ENCODE measurements at places on chromosomes 2 and 18.

DNA sequence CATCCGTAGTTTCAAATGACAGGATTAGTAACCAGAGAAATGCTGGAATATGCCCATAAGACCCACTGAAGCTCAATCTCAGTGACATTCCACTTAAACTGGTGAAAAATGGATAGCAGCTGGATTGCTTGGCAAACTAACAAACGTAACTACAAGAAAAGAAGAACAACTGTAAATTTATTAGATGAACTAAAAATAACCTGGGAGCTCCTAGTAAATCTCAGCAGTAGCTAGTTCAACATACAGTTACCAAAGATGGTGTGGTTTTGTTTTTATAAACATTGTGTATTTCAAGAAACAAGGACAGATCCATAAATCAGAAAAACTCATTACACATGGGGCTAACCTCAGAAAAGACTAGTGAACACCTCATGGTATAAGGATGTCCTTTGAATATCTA, 531.9 kb downstream of the XIRP2 start:
- DNase-seq = no peak

DNA sequence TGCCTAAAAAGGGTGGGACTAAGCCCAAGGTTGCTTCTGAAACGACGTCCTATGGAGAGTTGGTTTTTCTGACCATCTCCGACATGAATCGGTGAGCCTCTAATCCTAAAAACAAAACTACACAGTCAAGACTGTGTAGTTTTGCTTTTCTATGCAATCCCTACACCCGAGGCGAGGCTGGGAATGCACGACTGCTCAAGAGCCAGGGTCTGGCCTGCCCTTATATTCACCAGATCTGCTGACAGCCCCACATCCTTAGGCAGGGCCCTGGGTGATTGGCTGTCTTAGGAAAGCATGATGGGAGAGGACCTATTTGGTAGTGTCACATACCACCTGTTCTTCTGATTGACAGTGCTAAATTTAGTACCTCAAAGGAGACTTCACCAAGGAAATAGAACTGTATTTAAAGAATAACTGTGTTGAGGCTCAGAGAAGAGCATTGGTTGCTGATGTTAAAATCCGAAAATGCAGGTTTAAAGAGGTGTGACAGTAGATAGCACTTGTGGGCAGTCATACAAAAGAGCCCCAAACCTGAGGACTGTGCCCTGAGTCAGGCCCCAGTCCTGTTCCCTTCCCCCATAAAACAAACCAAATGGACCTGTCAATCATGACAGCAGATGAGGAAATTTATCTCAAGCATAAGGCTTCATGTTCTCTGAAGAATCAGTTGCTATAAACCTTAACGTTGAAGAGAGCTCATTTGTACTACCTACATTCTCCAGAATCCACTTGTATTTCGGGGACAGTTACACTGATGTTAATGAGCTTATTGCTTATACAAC, at the start of gene TTN:
Gene TTN (minus strand): TSS at position 197 of the 782 bp plus-strand sequence. CDS start 2,781 bp downstream, outside the sequence.
- DNase-seq = no peak

DNA sequence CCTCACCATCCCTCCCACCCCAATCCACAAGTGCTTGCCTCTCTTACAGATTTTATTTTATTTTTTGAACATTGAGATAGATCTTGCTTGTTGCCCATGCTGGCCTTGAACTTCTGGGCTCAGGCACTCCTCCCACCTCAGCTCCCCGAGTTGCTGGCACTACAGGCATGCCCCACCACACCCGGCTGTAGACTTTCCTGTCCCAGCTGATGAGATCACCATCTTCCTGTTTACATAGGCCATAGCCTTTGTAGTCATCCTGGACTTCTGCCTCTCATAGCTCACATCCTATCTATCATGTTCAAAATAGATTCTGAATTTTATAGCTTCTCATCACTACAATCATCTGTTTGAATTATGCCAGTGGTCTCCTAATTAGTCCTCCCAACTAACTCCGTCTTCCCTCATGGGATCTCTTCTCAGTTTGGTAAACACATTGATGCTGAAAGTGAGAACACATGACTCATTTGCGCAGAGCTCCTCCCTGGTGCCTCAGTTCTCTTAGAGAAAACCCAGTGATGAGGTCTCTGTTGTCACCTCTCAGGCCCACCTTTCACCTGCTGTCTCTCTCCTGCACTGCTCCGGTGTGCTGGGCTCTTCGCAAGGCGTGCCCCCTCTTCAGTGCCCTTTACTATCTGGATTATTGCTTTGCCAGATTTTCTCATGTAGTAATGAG, 243.0 kb downstream of the ZNF407 start:
- DNase-seq = no peak

- no peak for DNase-seq
Measured at GRCh38 chr2:119473621-119474370, 42.1 kb downstream of the TMEM37 start.

GRCh38 chr2:25252291-25253152, 84.1 kb upstream of the POMC start:
- no peak for DNase-seq

DNA sequence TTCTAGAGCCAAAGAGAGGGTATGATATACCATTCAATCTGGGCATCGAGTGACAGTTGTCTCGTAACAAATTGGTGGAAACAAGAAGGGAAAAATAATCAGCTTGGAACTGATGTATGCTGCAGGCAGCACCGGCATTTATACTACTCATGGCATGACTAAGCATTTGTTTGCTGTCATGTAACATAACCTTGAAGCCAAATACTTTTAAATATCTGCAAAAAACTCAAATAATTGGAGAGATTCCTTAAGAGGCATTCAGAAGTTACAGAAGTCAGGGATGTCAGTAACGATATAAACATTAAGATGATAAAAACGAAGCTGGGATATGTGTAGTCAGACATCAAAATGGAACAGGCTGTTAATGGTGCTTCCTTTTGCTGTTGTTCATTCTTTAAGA, 157.3 kb upstream of the MMADHC start:
- DNase-seq = no peak

DNA sequence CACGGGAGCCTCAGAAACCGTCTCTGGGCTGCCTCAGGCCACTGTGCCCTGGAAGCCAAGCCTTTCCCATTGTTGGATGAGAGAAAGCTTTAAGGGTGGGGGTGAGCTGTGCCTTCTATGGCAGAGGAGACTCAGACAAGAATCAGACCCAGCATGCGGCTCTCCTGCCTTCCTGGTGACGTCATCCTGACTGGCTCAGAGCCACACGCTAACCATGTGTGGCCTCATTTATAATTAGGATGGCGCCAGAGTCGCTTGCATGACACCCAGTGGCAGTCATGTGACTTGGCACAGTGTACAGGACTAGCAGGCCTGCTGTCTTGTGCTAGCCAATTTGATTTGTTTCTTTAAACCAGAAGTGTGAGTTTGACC, 99.1 kb downstream of the SH3BP4 start:
- DNase-seq = no peak

DNA sequence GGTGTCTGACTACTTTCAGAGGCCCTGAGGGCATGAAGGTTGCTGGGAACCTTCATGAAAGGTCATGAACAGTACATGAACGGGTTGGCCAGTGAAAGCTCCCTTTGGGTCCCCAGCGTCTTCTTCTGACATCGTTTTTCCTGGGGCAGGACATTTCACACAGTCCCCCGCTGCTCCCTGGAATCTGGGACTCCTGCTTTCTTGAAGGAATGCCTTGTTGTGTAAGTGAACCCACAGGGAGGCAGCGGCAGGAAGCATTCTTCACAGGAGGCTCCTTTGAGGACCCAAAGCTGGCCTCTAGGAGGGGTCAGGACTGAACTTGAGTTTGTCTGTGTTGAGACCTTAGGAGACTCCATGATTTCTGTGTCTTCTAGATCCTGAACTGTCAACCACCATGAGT, 144.3 kb downstream of the KCNE4 start:
- no peak for DNase-seq

GRCh38 chr2:15979051-15979758, 38.9 kb downstream of the MYCN start:
- no peak for DNase-seq

GRCh38 chr2:96389736-96390135, 54.2 kb downstream of the NCAPH start:
- DNase-seq = no peak
